ENCODE measurements at places on chromosomes 3 and 15. TPM values are rescaled to one million over a fixed set of nuclear protein-coding genes. Genes with fewer than 3 reads are reported as not detected.

Gene ASB7
- 6.6 TPM for total RNA-seq

Gene OCA2
- not detected for total RNA-seq

Gene LHFPL4
- under 0.01 TPM for total RNA-seq

Gene CPN2
- total RNA-seq = not detected

Gene NUSAP1
- 10.9 TPM for total RNA-seq

Gene SGO1
- total RNA-seq = 0.47 TPM

Gene EHD4
- total RNA-seq = 6.9 TPM

Gene ISL2
- total RNA-seq = 0.12 TPM

Gene IGF2BP2
- total RNA-seq = 69.7 TPM

Data from pericardium fibroblast (primary cell).